ENCODE measurements at places on chromosomes 6 and 20. TPM values are rescaled to one million over a fixed set of nuclear protein-coding genes. Genes with fewer than 3 reads are reported as not detected.

DNA sequence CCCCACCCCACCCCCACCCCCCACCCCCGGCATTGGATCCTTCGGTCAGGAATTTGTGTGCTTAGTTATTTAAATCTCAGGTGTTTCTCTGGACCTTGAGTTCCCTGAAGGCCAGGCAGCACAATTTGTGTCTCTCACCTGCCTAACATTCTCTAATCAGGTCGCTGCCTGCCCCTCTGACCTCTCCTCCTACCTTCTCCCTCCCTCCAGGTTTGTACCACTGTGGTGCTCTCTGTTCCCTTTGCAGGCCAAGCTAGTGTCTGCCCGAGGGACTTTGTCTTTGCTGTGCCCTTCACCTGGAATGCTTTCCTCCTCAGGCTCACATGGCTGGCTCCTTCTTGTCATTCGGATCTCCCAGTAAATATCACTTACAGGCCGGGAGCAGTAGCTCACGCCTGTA is 131.4 kb upstream of the SLC2A12 start:
- DNase-seq = no peak

- no peak for DNase-seq
Observed at GRCh38 chr6:18036781-18037180, 49.3 kb upstream of the KIF13A start.

- DNase-seq = no peak
Observed at GRCh38 chr20:54643761-54644160, 168.4 kb downstream of the DOK5 start.

DNA sequence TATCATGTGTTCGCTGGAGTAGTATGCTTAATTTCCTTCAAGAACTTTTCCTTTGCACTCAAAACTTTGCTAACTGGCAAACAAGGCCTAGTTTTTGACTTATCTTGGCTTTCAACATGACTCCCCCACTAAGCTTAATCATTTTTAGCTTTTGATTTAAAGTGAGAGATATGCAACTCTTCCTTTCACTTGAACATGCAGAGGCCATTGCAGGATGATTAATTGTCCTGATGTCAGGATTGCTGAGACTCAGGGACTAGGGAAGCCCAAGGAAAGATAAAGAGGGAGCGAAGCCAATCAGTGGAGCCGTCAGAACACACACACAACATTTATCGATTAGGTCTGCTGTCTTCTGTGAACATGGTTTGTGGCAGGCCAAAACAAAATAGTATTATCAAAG is 491.4 kb downstream of the CBLN4 start:
- DNase-seq = no peak

DNA sequence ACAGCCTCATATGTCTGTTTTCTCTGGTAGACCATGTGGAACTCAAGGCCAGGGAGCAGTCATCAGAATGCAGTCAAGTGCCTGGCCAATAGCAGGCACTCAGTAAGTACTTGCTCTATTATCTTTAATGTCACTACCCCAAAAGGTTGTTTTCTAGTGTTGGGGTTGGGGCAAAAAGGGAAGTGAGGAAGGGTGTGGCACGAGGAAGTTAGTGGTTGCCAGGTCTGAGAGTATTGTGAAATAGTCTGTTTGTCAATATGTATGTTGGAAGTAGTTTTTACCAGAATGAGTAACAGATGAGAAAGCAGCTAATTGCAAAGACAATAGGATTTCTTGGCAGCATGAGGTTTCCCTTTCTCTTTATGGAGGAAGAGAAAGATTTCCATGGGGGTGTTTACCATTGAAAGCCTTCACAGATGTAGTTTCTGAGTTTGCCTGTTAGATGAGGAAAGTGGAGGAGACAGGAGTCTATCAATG is 59.5 kb upstream of the ARMH2 start:
- no peak for DNase-seq

DNA sequence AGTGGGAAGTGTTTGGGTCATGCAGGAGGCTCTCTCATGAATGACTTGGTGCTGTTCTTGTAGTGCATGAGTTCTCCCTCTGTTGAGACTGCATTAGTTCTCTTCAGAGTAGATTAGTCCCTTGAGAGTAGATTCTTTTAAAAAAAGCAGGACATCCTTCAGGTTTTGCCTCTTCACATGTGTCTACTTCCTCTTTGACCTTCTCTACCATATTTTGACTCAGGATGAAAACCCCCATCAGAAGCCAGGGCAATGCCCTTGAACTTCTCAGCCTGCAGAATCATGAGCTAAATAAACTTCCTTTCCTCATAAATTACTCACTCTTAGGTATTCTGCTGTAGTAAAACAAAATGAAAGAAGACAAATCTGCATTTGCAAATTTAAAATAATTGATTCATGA is 170.3 kb downstream of the CD109 start:
- no peak for DNase-seq

DNA sequence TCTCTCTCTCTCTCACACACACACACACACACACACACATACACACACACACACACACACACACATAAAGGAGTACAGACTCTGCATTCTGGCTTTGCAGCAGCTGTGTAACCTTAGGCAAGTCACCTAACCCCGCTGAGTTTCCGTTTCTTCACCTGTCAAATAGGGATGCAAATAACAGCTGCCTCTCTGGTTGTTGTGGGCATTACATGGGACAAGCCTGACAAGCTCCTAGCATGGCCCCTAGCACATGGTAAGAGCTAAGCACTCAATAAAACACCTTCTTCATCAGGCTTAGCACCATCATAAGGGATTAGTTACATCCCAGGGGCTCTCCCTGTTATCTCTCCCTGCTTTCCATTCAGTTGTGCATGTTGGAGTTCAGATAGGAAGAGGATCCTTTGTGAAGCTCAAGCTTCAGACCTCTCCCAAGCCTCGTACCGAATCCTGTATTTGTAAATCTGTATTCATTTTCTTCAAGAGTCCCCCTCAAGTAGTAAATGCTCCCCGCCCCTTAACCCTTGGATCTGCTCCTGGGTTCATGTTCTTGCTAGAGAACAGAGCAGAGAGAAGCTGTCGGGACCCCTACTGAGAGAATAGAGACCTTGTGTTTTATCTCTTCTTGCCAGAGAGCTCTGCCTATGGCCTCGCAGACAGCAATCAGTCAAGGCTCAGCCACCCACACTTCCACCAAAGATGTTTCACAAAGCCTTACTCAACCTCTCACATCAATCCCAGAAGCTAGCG is 2.2 kb downstream of the SLC13A3 start:
- DNase-seq = no peak

DNA sequence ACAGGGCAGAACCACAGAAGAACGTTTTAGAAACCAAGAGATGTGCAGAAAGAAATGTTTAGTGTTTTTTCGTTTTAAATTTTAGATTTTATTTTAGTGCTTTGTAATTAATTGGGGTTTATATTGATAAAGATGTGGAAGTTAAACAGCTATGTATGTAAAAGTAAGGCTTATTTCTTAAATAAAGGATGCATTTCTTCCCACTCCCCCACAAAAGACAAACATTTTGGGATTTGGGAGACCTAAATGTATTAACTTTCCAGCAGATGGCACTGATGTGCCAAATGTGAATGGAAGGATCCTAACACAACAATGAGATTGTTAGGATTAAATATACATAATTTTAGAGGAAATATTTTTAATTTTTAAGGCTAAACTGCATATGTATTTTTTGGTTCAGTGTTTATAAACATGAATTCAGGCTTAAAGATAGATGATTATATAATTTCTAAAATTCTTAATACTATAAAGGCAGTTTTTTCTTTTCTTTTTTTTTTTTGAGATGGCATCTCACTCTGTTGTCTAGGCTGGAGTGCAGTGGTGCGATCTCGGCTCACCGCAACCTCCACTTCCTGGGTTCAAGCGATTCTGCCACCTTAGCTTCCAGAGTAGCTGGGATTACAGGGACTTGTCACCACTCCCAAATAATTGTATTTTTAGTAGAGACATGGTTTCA is 12.0 kb downstream of the PFDN4 start:
- no peak for DNase-seq

DNA sequence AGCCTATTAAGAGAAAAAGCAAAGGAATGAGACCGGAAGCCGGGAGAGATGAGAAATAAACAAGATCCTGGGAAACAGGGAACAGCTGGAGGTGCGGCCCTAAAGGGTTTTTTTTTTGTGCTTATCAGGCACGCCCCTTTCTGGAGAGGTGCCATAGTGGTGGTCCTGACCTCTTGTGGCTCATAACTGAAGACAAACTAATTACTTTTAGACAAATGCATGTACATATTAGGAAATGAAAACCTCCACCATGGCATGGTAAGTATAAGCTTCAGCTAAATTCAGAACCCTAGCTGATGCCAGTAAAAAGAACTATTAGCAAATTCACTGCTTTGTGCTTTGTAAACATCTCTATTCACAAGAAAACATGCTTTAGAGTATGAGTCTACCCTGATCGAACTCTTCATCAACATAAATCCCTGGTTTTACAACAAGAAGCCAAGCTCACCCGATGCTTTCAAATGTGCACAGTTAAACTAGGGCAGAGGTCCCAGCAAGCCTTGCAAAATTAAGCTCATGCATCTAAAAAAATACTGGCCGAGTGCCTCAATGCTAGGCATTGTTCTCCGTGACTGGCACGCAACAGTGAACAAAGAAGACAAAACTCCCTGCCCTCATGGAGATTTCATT is 96.4 kb upstream of the MRPS10 start:
- DNase-seq = no peak

DNA sequence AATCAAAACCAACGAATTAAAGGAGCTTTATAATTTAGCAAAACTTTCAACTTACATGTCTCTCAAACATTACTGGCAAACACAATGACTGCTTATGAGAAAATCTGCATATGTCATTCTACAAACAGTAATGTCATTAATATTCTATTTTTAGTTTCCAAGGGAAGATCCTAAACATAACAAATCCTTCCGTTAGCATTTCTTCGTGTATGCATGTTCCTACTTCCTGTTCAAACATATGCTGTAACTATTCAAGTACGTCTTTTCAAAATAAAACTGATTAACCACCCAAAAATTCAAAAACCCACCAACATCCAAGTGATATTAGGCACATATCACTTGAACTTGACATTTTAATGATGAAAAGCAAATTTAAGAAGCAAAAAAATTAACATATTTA is 131.3 kb downstream of the HACE1 start:
- DNase-seq = no peak

- no peak for DNase-seq
Observed at GRCh38 chr6:29925727-29926412, 16.5 kb upstream of the HLA-A start.

DNA sequence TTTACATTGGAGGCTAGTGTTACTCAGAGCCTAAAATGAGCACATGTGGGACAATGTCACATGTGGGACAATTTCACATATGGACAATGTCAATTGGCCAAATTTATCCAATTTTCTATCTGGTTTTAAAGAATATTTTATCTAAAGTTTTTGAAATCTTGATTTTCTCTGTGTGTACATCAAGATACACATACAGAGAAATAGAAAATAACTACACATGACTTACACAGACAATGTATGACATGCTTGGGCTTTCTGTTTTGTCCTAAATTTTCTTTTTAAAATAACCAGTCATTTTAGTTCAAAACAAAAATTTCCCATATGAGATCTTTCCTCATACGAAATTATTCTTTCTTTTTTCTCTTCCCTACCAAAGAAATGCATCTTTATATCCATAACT is 24.6 kb downstream of the GGTLC1 start:
- DNase-seq = no peak

DNA sequence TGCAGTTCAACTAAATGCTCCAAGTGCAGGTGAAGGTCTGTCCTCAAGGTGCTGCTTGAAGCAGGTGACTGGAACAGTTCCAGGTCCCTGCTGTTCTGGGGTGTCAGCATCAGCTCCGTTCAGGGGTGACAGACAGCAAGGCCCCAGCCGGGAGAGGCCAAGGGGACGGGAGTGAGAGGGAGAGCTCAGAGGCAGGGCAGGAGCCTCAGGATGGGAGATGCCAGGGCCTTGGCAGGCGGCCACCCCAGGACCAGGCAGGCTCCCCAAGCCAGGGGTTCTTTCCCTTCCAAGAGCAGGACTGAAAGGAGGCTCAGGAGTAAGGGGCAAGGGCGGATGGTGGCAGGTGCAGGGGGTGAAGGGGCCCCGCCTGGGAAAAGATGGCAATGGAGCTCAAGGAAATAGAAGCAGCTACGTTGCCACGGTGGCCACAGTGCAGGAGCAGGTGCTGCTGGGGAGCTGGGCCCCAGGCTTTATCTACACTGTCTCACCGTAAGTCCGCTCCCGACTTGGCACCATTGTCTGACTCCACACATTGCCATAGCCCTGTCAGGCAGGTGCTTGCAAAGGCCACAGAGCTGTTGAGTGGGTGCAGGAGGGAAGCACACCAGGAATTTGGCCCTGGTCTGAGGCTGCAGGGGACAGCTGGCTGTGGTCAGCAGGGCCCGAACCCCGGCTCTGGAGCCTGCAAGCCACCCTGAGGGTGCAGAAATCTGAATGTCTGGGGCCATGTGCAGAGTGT is 43.1 kb downstream of the ERMARD start:
- no peak for DNase-seq

- DNase-seq = no peak
Observed at GRCh38 chr6:2030682-2031244, 214.6 kb downstream of the GMDS start.

GRCh38 chr20:9903048-9903655 is 64.3 kb upstream of the PAK5 start:
- no peak for DNase-seq

GRCh38 chr20:3797592-3798372 is 1.7 kb downstream of the CDC25B start:
- no peak for DNase-seq

- DNase-seq = no peak
Observed at GRCh38 chr6:133697666-133698065, 191.2 kb upstream of the TCF21 start.

Gene TRIM15
- not detected for polyA plus RNA-seq

Gene CLDN20
- polyA plus RNA-seq = not detected

Gene SLC35F1
- 0.02 TPM for polyA plus RNA-seq

Gene ADGRF4
- polyA plus RNA-seq = not detected

Gene FAM83C
- polyA plus RNA-seq = not detected

Gene CDH22
- polyA plus RNA-seq = not detected

Gene SYNDIG1
- polyA plus RNA-seq = 1.0 TPM

Gene EGFL8
- polyA plus RNA-seq = 4.0 TPM

Gene C6orf15
- polyA plus RNA-seq = not detected

Gene ADGB
- not detected for polyA plus RNA-seq

Gene SCUBE3
- polyA plus RNA-seq = 12.3 TPM
